ENCODE measurements at places on chromosomes 1 and 21. TPM values are rescaled to one million over a fixed set of nuclear protein-coding genes. Genes with fewer than 3 reads are reported as not detected.

KLF17 gene
- not detected for total RNA-seq

TSPEAR gene
- total RNA-seq = not detected

PWP2 gene
- 10.4 TPM for total RNA-seq

PARS2 gene
- total RNA-seq = 8.2 TPM

TACSTD2 gene
- not detected for total RNA-seq

SPATA21 gene
- total RNA-seq = not detected

MOV10 gene
- 31.0 TPM for total RNA-seq

TAF1A gene
- total RNA-seq = 22.9 TPM

ADCY10 gene
- total RNA-seq = 0.09 TPM

SPRR2F gene
- total RNA-seq = not detected

ATP1A4 gene
- total RNA-seq = not detected

FAM163A gene
- total RNA-seq = not detected

NOTCH2 gene
- total RNA-seq = 47.1 TPM

JAM2 gene
- 1.4 TPM for total RNA-seq

SOX13 gene
- total RNA-seq = 3.1 TPM

RASSF5 gene
- 163 TPM for total RNA-seq

RHOU gene
- 0.64 TPM for total RNA-seq

CFAP57 gene
- total RNA-seq = 0.26 TPM

KCNH1 gene
- not detected for total RNA-seq

SOD1 gene
- total RNA-seq = 309 TPM

LGR6 gene
- total RNA-seq = 0.53 TPM

FAM3B gene
- not detected for total RNA-seq

DNAJC6 gene
- 5.6 TPM for total RNA-seq

USH2A gene
- not detected for total RNA-seq

IQCC gene
- total RNA-seq = 5.7 TPM

C4BPB gene
- not detected for total RNA-seq

ADGRL4 gene
- total RNA-seq = not detected

CAPN8 gene
- total RNA-seq = not detected

ALX3 gene
- total RNA-seq = not detected

PYGO2 gene
- total RNA-seq = 35.3 TPM

KAZN gene
- total RNA-seq = 0.35 TPM

CD1D gene
- not detected for total RNA-seq

DSCAM gene
- not detected for total RNA-seq

SERBP1 gene
- 545 TPM for total RNA-seq

SPRR2E gene
- not detected for total RNA-seq

STUM gene
- total RNA-seq = not detected

CA6 gene
- 1.4 TPM for total RNA-seq

IFI16 gene
- total RNA-seq = 175 TPM

PTPN7 gene
- total RNA-seq = 449 TPM

LRRC71 gene
- not detected for total RNA-seq

OR6K3 gene
- total RNA-seq = not detected

BCL2L15 gene
- 1.2 TPM for total RNA-seq

FMO4 gene
- total RNA-seq = 1.7 TPM

GUCA2A gene
- not detected for total RNA-seq

Measured in CD8-positive, alpha-beta memory T cell (primary cell).